Activated CD4-positive, alpha-beta T cell treated with anti-CD3 and anti-CD28 coated beads, Interleukin-2, amount 10 ng/mL, durations not matched to agents 7 days and 5 days (primary cell): ENCODE measurements at places on chromosomes 7 and 10. TPM values are rescaled to one million over a fixed set of nuclear protein-coding genes. Genes with fewer than 3 reads are reported as not detected.
A peak's percentile ranks its signal among the peaks of the same experiment; 100 is the strongest.

- H3K27me3 ChIP-seq = no peaks in the 10 kb centered on the region
- no peaks in the 10 kb centered on the region for H3K4me1 ChIP-seq
Measured at GRCh38 chr10:103079100-103079499, 114.0 kb downstream of the NT5C2 start.

The ZNF425 gene
- total RNA-seq = 1.0 TPM

The GTF2IRD1 gene
- total RNA-seq = 0.94 TPM

GRCh38 chr7:44771358-44771757, 22.7 kb downstream of the ZMIZ2 start:
- no peak for DNase-seq
- peaks cover 44% of the 10 kb centered on the region for H3K4me1 ChIP-seq
- peaks cover 18% of the 10 kb centered on the region for H3K36me3 ChIP-seq
- no peak overlapping the region for H3K4me3 ChIP-seq
- H3K27me3 ChIP-seq = peaks cover 8% of the 10 kb centered on the region
- H3K27ac ChIP-seq = peak overlapping the region; percentile 54

The COL13A1 gene
- total RNA-seq = not detected

GRCh38 chr10:6123532-6123931, 34.7 kb downstream of the RBM17 start:
- peaks cover 5% of the 10 kb centered on the region for H3K36me3 ChIP-seq
- H3K4me1 ChIP-seq = peaks cover 20% of the 10 kb centered on the region
- no peaks in the 10 kb centered on the region for H3K27me3 ChIP-seq
- H3K27ac ChIP-seq = no peak overlapping the region
- no peak for DNase-seq

The ECHDC3 gene
- 1.0 TPM for total RNA-seq

DNA sequence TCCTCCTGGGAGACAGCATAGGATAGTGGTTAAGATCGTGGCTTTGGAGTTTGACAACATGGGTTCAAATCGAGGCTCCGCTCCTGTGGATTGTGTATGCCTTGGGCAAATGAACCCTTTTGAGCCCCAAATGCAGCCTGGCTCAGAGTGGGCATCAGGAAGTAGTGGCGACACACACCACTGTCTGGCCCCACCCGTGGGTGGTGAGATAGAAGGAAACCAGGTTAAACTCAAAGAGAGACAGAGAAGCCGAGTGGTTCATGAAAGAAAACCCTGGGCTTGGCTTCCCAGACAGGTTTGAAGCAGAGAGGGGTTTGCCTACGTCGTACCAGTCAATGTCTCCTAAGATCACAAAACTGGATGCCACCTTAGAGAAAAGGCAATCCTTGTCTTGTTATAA, 57.7 kb downstream of the PRTFDC1 start:
- H3K27ac ChIP-seq = peak overlapping the region; percentile 81
- H3K27me3 ChIP-seq = no peaks in the 10 kb centered on the region
- DNase-seq = no peak

The SLC13A1 gene
- not detected for total RNA-seq

GRCh38 chr10:11757454-11757820, 15.3 kb downstream of the ECHDC3 start:
- H3K27me3 ChIP-seq = no peaks in the 10 kb centered on the region
- H3K27ac ChIP-seq = peak overlapping the region; percentile 83
- peaks cover 6% of the 10 kb centered on the region for H3K4me1 ChIP-seq

DNA sequence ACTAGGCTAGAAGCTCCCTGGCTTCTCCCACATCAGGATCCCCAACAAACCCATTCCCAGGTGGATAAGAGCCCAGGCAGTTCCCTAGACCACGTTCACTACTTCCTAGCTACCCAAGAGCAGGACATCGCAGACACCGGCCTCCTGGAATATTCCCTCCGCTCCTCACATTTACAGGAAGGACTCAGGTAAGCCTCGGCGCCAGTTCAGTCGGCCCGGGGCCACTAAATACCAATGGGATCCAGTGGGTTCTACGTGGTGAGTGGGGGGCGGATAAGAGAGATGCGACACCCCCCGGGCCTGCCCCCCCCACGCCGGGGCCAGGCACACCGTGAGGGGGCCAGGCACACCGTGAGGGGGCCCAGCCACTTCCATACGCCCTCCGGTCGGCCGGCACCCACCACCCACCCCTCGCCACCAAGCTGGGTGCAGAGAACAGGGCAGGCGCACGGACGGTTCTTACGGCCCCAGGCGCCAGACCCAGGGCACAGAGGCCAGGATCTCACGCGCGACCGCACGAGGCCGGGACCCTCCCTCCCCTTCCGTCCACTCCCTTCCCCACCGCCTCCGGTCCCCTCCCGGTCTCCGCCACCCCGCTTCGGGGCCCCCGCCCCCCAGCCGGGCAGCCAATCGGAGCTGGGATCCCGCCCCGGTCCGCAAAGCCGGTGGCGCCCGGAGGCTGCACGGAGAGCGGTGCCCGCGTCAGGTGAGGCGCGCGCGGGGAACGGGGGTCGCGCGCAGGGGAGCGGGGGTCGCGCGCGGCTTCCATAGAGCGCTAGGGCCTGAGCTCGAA, at the start of gene BLVRA:
BLVRA (plus strand) TSS at position 652 of the 793 bp plus-strand sequence. CDS start 12,479 bp downstream, outside the sequence.
- DNase-seq = peak; percentile 71
- peaks cover 5% of the 10 kb centered on the region for H3K36me3 ChIP-seq
- peak within 1 kb of the TSS; percentile 85 for H3K27ac ChIP-seq
- peaks cover 46% of the 10 kb centered on the region for H3K4me1 ChIP-seq
- peak within 1 kb of the TSS; percentile 78 for H3K4me3 ChIP-seq

DNA sequence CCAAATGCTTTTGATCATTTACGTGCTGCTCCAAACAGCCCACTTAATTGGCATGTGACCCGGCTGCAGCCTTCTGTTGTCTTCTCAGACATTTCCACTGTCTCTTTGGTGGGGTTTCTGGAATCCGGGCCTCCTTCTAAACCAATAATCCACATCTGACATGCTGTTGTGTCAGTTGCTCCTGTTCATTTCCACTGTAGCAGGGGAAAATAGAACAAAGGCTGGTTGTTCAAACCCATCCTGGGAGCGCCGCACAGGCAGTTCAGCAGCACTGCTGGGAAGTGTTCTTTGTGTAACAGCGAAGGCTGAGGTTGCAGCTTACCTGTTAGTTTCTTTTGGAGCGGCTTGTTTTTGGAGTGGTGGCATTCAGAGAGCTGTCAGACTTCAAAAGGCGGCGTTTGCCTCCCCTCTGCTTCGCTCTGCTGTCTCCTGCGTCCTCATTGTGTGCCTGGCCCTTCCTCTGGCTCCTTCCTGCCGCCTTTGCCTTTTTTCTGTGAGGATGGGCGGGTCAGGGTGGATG, 149.4 kb downstream of the SNX10 start:
- H3K36me3 ChIP-seq = no peaks in the 10 kb centered on the region
- H3K27ac ChIP-seq = no peak overlapping the region
- DNase-seq = no peak

DNA sequence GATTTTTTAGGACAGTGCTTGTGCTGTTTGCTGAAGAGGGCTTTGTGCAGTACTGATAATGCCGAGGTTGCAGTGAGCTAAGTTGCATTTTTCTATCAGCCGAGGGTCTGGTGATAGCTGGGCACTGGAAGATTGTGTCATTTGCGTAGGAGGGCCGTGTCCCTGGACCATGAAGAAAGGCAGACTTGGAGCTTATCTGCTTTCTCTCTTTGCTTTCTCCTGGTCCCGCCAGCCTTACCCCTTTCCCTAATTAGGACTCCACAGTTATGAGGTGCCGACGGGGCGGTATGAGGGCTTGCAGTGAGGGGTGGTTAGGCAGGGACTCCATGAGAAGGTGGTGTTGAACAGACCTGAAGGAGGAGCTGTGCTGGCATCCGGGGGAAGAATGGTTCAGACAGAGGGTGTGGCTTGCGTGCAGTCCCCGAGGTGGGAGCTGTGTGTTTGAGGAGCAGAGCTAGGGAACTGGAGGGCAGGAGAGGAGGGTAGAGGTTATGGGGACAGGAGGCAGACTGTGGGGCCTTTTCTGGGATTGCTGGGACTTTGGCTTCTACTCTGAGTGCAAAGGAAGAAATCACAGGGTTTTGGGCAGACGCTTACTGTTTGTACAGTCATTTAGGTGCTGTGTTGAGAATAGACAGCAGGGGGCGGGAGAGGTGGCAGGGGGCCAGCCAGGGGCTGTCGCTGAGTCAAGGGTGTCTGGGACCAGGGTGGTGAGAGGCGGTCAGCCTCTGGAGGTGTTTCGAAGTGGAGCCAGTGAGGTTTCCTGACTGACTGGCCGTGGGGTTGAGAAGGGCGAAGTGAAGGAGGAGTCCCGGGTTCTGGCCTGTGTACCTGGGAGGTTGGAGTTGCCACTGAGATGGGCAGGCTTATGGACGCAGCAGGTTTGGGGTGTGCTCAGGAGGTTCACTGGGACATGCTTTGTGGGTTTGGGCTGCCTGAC, 43.4 kb downstream of the PRF1 start:
- peak overlapping the region; percentile 65 for H3K4me3 ChIP-seq
- H3K27me3 ChIP-seq = no peaks in the 10 kb centered on the region
- H3K4me1 ChIP-seq = peaks cover 33% of the 10 kb centered on the region
- H3K36me3 ChIP-seq = no peaks in the 10 kb centered on the region
- DNase-seq = peak; percentile 75
- H3K27ac ChIP-seq = peak overlapping the region; percentile 78

GRCh38 chr10:35573796-35574195, 31.3 kb upstream of the GJD4 start:
- peaks cover 22% of the 10 kb centered on the region for H3K36me3 ChIP-seq
- H3K27me3 ChIP-seq = no peaks in the 10 kb centered on the region

- no peaks in the 10 kb centered on the region for H3K4me1 ChIP-seq
- no peak overlapping the region for H3K27ac ChIP-seq
- H3K4me3 ChIP-seq = no peak overlapping the region
- H3K36me3 ChIP-seq = no peaks in the 10 kb centered on the region
Measured at GRCh38 chr7:116938678-116939077, 14.6 kb upstream of the ST7 start.

- peaks cover 2% of the 10 kb centered on the region for H3K4me1 ChIP-seq
- no peaks in the 10 kb centered on the region for H3K36me3 ChIP-seq
- no peak overlapping the region for H3K27ac ChIP-seq
- no peak overlapping the region for H3K4me3 ChIP-seq
Measured at GRCh38 chr10:71651428-71651827, 68.2 kb downstream of the C10orf105 start.

DNA sequence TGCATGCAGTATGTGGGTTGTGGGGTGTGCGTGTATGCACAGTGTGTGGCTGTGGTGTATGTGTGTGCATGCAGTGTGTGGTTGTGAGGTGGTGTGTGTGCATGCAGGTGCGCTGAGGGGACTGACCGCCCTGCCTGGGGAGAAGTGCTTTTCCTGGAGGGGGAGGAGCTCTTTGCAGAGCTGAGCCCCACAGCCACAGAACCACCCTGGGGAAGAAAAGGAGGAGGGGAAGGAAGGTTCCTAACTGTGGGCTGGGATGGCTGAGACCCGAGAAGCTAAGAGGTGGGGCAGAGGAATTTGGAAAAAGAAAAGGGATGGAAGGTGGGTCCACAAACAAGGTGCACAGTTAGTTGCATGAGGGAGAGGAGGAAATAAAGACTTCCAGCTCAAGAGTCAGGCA, at the start of gene TRPV5:
TRPV5 (minus strand) TSS at position 123 of the 400 bp plus-strand sequence. CDS start 287 bp downstream, outside the sequence.
- no peak for DNase-seq
- no peak within 1 kb of the TSS for H3K4me3 ChIP-seq
- no peaks in the 10 kb centered on the region for H3K4me1 ChIP-seq
- H3K27ac ChIP-seq = no peak within 1 kb of the TSS
- H3K36me3 ChIP-seq = no peaks in the 10 kb centered on the region

The GIMAP5 gene
- 149 TPM for total RNA-seq

DNA sequence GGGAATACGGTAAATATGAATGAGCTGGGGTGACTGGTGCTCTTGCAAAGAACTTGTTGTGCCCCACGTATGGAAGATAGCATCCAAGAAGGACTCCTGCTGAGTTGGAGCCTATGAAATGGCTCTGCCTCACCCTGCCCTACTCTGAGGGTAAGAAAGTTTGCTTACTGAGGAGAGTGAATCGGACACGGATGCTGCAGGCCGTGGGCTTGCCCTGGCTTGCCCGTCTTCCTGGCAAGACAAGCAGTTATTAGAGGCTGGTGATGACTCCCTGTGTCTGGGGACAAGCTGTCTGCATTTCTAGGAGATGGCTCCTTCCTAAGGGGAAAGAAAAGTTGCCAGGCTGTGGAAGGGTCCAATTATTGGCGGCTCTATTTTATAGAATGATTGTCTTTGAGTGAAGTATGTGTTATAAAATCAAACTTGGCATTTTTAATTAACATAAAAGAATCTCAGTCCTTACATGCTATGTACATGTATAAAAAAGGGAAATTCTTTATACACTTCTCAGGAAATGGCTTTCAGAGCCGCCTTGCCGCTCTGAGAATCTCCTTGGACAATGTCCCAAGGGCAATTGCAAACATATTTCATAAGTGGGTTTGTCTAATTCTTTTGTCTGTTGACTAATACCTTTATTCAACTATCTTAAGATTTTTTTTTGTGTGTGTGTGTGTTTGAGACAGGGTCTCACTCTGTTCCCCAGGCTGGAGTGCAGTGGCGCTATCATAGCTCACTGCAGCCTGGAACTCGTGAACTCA, 64.6 kb downstream of the CYP26A1 start:
- no peak overlapping the region for H3K4me3 ChIP-seq
- H3K27me3 ChIP-seq = peaks cover 11% of the 10 kb centered on the region
- H3K27ac ChIP-seq = no peak overlapping the region
- H3K36me3 ChIP-seq = no peaks in the 10 kb centered on the region

GRCh38 chr7:102942868-102943267, 30.1 kb downstream of the LRRC17 start:
- no peak overlapping the region for H3K27ac ChIP-seq
- DNase-seq = no peak
- H3K4me1 ChIP-seq = no peaks in the 10 kb centered on the region
- H3K27me3 ChIP-seq = no peaks in the 10 kb centered on the region
- no peak overlapping the region for H3K4me3 ChIP-seq

The ANXA8 gene
- 0.17 TPM for total RNA-seq

The SEMA3D gene
- not detected for total RNA-seq

The SPDYE9 gene
- total RNA-seq = not detected

The ACTL6B gene
- total RNA-seq = not detected

- H3K4me1 ChIP-seq = no peaks in the 10 kb centered on the region
- H3K4me3 ChIP-seq = no peak overlapping the region
- H3K36me3 ChIP-seq = no peaks in the 10 kb centered on the region
- DNase-seq = no peak
Measured at GRCh38 chr10:124886195-124886594, 55.7 kb upstream of the ZRANB1 start.

- DNase-seq = no peak
- H3K27me3 ChIP-seq = no peaks in the 10 kb centered on the region
- no peak overlapping the region for H3K4me3 ChIP-seq
- no peaks in the 10 kb centered on the region for H3K4me1 ChIP-seq
- H3K27ac ChIP-seq = no peak overlapping the region
Measured at GRCh38 chr7:145478541-145478940, 638.1 kb upstream of the CNTNAP2 start.

DNA sequence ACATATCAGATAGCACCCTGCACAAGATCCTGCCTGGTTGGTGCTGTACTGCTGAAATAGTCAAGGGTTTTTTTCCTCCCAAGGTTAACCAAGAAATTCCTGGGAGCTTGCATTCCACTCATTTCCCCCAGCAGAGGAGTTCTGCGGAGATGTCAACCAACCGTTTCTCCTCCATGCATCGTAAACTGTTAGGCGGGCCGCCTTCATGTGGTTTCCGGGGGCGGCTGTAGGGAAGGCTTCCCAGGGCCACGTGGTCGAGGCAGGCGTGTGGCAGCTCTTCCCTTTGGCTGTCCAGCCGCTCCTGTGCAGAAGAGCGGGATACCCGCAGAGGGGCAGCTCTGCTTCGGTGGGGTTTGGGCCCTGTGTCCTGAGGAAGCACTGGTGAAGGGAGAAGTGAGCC, 113.7 kb downstream of the RGS10 start:
- no peaks in the 10 kb centered on the region for H3K27me3 ChIP-seq
- H3K4me1 ChIP-seq = peaks cover 16% of the 10 kb centered on the region
- no peak overlapping the region for H3K27ac ChIP-seq
- H3K36me3 ChIP-seq = peaks cover 47% of the 10 kb centered on the region

GRCh38 chr7:140673063-140673773, 473 bp downstream of the ADCK2 start:
- peak overlapping the region; percentile 83 for H3K4me3 ChIP-seq
- peak; percentile 58 for DNase-seq
- H3K4me1 ChIP-seq = peaks cover 42% of the 10 kb centered on the region
- H3K36me3 ChIP-seq = peaks cover 8% of the 10 kb centered on the region
